ENCODE measurements at places on chromosomes 3 and 15.

DNA sequence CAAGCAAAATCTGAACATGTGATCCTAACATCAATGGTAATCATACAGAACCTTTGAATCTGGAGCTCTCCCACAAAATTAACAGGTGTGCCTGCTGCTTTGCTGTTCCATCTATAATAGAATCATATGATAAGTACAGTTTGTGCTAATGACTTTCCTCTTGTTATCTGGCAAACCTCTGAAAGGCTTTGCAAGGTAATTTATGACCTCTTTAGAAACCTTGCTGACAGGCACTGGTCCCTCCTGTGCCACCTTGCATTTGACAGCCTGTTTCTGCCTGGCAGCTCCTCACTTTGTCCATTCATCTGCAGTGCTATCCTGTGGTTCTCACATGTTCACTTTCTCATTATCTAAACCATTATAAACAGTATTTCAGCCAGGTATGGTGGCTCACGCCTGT is 10.2 kb upstream of the HTR3C start:
- no peak for DNase-seq

- no peak for DNase-seq
Observed at GRCh38 chr3:123096126-123096525, 29.3 kb downstream of the PDIA5 start.

DNA sequence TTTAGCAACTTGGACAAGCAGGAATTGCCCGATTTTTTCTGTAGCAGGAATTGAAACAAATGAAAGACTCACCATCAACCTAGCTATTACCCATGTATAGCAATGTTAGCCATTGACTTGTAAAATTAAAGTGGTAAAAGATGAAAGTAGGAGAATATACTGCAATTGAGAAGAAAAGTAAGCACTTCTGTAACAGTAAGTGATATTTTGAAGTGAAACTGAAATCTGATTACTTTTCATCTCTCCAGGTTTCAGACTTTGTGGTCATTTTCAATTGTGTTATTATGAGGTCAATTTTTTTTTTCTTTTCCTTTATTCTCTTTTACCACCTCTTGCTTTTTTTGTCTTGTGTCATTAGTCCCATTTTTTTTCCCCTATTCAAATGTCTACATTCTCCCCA is 1078.2 kb downstream of the ZPLD1 start:
- DNase-seq = no peak

- DNase-seq = no peak
Observed at GRCh38 chr3:156236556-156237260, 116.3 kb downstream of the KCNAB1 start.

DNA sequence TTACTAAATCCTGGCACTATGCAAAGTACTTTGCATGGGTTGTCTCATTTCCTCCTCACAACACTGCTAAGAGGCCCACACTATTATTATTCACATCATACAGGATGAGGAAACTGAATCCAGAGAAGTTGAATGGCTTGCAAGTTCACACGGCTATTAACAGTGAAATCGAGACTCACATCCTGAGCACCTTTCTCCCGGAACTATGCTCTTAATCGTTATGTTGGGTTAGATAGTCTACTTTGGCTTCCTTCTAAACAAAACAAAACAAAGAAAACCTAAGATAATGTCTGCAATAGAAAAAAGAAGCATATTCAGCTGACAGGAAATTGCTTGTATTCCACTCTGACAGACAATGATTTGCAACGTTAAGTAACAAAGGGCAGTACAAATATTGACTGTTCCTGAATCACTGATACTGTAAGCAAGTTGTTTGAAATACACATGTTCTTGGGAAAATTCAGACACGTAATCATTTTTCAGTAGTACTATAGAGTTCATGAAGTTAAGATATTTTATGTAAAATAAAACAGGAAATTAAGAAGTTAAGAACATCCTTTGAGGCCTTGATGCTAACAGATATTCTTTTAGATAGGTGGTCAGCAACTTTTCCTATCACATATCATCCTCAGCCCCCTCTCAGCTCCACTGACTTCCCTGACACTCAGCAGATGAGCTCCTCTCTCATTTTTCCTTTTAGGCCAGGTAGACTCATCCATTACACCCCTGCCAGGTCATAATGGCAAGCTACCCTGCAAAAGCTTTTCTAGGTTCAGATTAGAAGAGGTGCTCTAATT is 40.7 kb downstream of the C2CD4B start:
- DNase-seq = no peak

DNA sequence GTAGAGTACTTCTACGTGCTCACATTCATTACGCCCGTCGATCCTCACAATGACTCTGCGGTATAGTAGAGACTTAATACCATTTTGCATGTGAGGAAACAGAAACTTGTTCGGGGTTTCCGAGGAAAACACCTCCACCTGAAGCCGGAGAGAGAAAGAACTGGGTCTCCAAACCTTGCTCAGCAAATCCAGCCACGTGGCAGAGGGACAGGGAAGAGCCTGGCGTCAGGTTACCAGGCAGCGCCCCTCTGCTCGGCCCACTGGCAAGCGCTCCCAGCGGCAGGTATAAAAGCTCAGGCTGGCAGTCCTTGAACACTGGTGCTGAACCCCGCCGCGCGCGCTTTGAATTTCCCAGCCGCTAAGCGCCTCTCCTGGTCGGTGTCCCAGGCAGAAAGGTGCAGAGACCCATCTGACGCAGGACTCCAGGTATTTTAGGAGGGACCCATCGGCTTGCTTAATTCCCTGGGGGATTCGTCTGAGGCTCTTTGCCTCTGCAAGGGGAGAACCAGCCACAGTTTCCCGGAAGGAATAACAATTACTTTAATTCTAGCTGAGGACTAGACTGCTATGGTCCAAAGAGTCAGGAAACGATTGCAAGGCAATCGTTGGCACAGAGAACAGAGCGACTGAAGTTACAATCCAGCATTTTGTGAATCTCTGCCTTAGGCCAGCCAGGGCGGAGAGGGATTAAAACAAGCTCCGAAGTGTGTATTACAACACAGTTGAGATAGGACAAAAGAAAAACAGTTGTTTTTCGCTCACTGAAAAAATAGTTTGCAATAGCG is at the start of gene C2CD4A:
TSS of gene C2CD4A (plus strand) at position 315 of the 785 bp plus-strand sequence. CDS start 637 bp downstream, outside the sequence.
- peak; percentile 41 for DNase-seq

- DNase-seq = no peak
Observed at GRCh38 chr3:48440590-48440958, 517 bp downstream of the TMA7 start.

GRCh38 chr3:108406661-108407206 is 103.7 kb downstream of the MYH15 start:
- no peak for DNase-seq

DNA sequence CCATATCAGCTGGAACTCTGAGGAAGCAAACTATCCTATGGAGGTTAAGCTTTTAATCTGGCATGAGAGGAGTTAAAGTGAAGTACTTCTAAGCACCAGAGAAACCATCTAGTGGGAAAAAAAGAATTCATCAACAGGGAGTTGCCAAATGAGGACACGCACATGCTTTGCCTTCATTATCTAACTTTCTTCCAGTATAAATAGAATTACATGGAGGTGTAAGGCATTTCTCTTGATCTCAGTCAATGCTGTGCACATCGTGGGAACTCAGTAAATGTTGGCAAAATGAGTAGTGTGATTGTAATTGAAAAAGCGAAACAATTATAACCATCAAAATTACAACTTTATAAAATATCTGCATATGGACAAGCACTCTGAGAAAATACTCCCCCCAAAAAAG is 8.0 kb upstream of the GSK3B start:
- no peak for DNase-seq

GRCh38 chr3:111610189-111610588 is 15.0 kb upstream of the ZBED2 start:
- no peak for DNase-seq

DNA sequence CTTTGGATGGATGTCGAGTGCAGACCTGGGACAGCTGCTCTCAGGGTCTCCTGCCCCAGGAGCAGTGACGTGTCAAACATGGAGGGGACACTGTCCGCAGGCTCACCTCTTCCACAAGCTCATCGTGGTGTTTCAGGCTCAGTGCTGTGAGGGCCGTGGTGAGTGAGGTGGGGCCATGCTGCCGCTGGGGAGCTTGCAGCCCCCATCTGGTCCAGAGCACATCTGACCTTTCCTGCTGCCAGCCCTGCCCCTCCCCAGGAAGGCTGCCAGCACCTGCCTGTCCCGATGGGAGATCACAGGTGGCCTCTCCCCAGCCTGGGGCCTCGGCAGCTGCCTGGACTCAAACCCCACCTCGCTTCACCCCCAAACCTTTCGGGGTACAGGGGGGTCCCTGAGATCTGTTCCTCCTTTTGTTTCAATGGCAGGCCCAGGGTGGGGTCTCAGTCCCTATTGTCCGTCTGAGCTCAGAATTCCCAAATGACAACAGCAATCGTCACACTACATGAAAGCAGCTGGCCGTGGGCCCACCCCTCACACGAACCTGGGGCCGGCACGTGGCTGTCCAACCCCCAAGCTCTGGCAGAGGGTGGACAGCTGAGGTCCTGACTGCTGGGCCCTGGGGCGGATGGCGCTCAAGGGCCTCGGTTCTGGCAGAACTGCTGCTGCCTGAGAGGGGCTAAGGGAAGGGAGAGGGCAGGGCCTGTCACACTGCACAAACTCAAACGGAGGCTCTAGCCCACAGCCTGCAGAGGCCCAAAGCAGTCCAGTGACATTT is 65.0 kb upstream of the RPL32 start:
- no peak for DNase-seq

DNA sequence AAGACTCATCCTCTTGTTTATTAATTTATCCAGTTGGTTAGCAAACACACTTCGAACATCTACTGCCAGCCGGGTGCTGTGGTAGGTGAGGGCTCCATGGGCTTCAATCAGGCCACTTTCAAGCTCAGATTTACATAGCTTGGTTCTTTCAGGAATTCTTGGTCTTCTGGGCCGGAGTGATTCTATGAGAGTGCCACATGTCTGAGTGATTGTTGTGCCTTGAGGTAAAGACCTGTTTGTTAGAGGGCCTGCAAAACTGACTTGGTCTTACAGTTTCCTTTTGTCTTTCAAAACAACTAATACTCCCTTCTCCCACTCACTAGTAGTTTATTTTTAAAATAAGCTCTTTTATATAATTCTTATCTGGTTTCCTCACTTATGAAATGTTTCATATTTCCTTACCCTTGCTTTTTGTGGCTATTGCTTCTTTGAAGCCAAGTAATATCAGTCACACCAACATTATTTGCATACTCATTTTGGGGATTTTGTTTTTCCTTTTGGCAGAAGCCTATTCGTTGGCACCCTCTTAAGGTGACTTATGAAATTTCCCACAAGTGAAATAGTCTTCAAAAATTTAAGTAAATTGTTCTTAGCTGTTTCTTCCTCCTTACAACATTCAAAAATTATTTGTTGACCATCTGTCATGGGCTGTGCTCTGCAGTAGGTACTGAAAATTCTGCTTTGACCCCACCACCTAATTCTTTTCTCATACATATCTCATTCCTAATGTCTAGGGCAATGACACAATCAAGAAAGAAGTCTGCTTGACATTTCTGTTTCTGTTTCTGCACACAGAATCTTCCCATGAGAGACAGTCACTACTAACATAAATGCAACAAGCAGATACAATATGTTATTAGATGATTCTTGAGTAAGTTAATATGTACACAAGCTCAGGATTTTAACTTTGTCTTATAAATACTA is 120.2 kb downstream of the LRRC28 start:
- DNase-seq = no peak

All from activated CD4-positive, alpha-beta T cell treated with anti-CD3 and anti-CD28 coated beads for 1 hour (primary cell).